ENCODE measurements at places on chromosomes 3 and 15. TPM values are rescaled to one million over a fixed set of nuclear protein-coding genes. Genes with fewer than 3 reads are reported as not detected.

- DNase-seq, result no peak
Measured at GRCh38 chr15:30056166-30056565, 26.6 kb upstream of the GOLGA8J start.

DNA sequence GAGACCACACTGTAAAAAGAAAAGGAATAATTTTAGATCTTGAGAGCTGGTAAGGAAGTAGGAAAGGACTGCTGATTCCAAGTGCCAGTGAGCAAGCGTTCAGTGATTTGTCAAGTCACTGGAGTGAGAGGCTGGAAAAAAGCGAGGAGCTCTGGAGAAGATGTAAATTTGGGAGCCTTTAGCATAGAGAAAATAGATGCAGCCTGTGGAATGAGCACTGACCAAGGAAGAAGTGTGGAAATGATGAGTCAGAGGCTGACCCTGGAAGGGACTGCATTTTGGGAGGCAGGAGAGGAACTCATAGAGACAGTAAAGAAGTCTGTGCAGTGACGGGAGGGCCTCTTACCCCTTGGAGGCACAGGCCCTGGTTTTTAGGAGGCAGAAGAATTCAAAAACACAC, 17.1 kb upstream of the ABTB1 start:
- DNase-seq, result no peak

GRCh38 chr3:187919544-187919943, 174.3 kb upstream of the BCL6 start:
- DNase-seq, result no peak

DNA sequence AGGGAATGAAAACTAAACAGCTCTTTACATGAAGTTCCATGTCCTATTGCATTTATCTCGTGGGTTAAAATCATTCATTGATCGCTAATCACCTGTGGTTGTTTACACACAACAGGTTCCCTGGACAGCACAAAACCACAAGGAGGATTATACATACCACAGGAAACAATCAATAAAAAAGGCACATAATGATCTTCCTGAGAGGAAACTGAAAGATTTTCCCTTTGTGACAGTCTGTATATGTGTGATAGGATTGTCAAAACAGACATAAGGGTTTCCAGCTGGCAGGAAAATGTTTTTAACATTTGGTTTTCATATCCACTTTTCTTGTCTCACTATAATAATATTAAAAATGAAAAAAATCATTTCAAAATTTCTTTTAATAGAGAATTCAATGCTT, 541.8 kb downstream of the NLGN1 start:
- no peak for DNase-seq

GRCh38 chr3:38613426-38613825, 36.1 kb downstream of the SCN5A start:
- no peak for DNase-seq

DNA sequence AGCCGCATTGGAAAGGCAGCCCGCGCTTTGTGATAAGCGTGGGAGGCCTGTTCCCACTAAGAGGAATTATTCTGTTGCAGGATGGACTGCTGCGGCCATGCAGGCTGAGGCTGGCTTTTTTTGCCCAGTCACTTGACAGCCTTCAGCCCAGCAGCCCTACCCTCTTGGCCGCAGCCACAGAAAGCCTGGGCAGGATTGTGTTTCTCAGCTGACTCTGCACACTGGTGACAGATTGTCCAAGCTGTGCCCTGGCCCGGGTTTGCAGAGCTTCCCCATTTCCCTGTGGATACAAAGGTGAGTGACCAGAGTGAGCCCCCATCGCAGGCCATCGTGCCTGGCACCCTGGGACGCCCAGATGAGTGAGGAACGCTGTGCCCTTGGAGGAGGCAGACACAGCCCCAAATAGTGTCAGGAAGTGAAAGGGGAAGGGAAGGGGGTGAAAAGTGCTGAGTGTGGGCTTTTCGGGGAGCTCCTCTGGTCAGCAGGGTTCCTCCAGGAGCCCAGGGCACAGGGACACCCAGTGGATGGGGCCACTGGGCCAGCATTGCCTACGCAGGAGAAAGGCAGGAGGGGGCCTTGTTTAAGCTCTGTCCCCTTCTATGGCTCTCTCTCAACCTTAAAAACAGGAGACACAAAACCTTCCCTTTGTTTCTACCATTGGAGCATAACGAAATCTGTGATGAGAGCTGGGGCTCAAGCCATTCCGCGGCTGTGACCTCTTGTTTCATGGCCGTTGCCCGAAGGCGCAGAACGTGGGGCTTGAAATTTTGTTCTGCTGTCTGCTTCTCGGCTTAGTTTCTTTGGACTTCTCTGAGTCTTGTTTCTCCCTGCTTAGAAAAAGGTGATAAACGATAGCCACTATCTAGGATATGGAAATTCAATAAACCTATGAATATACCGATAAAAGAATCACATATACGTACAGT, 91.5 kb upstream of the MEF2A start:
- DNase-seq, result peak; percentile 74

- DNase-seq, result no peak
Measured at GRCh38 chr3:45958321-45958791, 15.1 kb downstream of the CXCR6 start.

DNA sequence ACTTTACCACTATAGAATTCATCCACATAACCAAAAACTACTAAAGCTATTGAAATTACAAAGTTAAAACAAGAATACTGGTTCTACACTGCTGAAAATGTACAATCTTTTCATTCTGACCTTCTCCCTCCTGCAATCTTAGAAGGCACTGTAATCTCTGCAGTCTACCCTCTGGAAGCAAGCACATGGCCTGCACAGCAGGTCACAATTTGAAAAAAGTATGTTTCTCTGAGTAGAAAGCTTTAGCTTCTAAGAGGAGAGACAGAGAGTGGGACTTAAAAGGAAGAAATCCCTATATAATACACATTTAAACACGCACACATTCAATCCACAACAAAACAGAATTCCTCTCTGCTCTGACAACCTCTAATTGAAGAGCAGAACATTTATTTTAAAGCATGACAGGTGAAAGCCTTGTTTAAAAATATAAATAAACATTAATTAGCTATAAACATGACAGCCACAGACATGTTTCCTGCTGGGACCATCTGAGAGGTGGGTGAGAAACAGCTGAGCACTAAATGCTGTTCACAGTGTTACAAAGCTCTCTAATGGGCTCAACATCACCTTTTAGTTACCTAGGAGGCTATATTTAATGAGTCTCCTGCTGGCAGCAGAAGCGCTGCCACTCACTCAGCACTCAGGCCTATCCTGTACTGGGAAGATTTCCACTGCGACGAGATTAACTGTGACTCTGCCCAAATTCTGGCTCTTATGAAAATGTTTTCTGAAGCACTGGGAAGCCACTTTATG, 447.4 kb downstream of the AGBL1 start:
- no peak for DNase-seq

GRCh38 chr15:87563869-87564268, 692.7 kb downstream of the NTRK3 start:
- no peak for DNase-seq

GRCh38 chr15:33656168-33656567, 312.1 kb upstream of the CHRM5 start:
- DNase-seq, result no peak

GRCh38 chr3:42805141-42805821, 991 bp upstream of the HIGD1A start:
- peak; percentile 66 for DNase-seq

DNA sequence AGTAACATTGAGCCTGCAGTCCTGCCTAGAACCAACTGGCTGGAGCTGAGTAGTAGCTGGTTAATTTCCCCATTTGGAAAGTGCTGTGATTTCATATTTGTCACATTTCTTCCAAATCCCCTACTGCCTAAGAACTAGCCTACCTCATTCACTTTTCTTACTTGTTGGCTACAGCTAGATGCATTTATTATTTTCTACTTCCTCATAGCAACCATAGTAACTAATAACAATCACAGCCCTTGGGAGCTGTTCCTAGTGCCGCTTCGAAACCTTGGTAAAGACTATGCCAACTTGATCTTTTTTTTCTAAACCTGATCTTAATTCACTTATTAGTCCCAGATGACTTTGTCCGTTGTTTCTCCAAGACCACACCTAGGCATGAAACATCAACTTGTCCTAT, 240.3 kb downstream of the FGF12 start:
- DNase-seq, result no peak

DNA sequence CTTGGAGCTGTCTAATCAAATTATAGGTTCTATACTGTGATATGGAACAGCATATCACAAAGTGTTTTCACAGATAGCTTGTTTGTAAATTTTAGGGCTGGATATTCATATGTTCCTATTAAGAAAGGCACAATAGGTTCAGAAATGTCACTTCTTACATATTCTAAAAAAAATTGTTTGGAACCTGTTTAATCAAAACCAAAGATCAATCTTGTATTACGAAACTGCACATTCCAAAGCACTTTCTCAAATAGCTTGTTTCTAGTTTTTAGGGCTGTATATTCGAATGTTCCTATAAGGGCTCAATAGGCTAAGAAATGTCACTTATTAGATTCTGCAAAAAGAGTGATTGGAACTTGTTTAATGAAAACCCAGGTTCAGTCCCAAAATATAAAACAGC, 67.4 kb upstream of the OSBPL11 start:
- DNase-seq, result no peak

DNA sequence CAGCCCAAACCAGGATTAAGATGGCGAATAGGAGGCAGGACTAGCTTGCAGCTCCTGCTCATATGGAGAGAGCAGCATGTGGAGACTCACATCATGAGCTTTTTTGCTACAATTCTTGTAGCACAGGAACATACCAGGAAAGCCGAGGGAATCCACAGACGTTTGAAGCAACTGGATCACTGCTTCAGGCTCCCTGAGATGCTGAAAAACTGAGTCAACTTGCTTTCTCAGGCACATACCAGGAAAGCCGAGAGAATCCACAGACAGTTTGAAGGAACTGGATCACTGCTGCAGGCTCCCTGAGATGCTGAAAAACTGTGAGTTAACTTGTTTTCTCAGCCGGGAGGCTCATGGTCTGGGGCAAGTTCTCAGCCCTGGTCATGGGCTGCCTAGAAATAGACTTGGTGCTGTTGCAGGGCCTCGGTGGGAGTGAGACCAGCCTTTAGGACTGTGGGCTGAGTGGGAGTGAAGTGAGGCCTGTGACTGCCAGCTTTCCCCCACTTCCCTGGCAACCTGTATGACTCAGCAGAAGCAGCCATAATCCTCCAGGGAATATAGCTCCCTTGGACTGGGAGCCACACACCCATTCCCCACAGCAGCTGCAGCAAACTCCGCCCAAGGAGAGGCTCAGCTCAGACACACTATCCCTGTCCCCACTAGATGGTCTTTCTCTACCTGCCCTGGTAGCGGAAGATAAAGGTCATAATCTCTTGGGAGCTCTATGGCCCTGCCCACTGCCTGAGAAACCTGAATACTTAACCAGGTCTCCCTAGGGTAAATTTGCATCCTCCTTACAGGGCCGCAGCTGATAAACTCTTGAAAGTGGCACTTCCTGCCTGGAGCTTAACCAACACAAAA, 51.9 kb upstream of the PFN2 start:
- no peak for DNase-seq

DNA sequence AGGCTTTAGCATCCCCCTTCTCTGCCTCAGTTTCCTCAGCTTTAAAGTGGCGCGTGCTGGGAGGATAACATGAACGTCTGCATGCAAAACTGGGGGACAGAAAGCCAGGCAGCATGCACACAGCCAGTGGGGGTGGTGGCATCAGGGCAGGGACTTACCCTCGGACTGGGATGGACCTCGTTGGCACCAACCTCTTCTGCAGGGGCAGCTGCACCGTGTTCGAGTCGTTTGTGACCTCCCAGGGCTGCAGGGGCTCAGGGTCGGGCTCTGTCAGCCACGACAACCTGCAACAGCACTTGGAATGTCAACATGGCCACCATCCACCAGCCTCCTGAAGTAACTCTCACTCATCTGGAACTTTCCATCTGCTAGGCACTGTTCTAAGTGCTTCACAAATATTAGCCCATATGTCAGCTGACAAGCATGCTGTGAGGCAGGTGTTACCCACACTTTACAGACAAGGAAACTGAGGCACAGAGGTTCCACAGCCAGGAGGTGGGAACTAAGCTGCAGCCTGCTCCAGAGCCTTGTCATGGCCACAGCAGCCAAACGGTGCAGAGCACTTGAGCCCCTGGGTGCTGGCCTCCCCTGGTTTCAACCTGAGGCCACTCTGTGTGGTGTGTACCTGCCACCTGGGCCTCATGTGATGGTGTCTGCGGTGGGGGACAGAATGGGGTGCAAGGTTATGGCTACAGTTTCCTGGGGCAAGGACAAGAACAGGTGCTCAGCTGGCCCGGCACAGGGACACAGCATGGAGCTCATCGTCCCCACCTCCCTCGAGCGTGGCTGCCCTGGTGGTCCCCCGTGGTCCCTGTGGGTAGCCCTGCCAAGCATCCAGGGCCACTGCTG, 6.7 kb downstream of the C3orf22 start:
- DNase-seq, result no peak

DNA sequence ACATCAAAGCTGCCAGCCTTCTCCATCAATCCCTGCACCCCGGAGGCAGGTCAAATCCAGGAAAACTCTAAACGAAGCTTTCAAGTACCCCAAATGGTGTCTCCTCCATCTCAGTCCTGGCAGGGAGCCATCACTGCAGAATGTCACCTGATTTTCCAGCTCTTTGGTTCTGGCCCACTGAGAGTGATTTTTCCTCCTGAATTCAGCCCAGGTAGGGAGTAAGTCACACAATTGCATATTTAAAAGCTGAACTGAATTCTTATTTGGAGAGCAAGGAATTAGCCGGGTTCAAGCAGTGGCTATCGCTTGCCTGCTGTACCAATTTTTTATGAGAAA, 5.3 kb downstream of the RFTN1 start:
- DNase-seq, result no peak

GRCh38 chr3:169998668-169999131, 32.1 kb downstream of the SEC62 start:
- no peak for DNase-seq

Gene STAB1
- total RNA-seq, result 37.9 TPM

Gene CEMIP
- 0.04 TPM for total RNA-seq

Gene GAP43
- 0.60 TPM for total RNA-seq

Gene OIP5
- 0.81 TPM for total RNA-seq

Gene FSIP1
- 0.69 TPM for total RNA-seq

Gene STX19
- total RNA-seq, result not detected

Gene SIAH2
- 19.6 TPM for total RNA-seq

Gene COL8A1
- total RNA-seq, result 24.5 TPM

Gene GPR27
- 6.7 TPM for total RNA-seq

Gene ABI3BP
- total RNA-seq, result 96.6 TPM

Gene CTXN2
- total RNA-seq, result not detected

Gene TMCO5A
- total RNA-seq, result not detected

Gene SLC51A
- total RNA-seq, result not detected

Gene GPR171
- 2.1 TPM for total RNA-seq
